ENCODE measurements at places on chromosomes 5 and 9. TPM values are rescaled to one million over a fixed set of nuclear protein-coding genes. Genes with fewer than 3 reads are reported as not detected.

Gene CCDC152
- polyA plus RNA-seq = 5.6 TPM

Gene CAPSL
- not detected for polyA plus RNA-seq

Gene WNT8A
- not detected for polyA plus RNA-seq

Gene SYNPO
- polyA plus RNA-seq = 3.9 TPM

Gene CDH6
- polyA plus RNA-seq = 0.67 TPM

Gene SHOC1
- 0.13 TPM for polyA plus RNA-seq

Gene PLPP7
- 0.18 TPM for polyA plus RNA-seq

Gene BTNL8
- 0.49 TPM for polyA plus RNA-seq

Gene CCL28
- 1.2 TPM for polyA plus RNA-seq

- no peaks in the 10 kb centered on the region for H3K27me3 ChIP-seq
- no peak overlapping the region for H3K27ac ChIP-seq
- no peaks in the 10 kb centered on the region for H3K36me3 ChIP-seq
- H3K4me1 ChIP-seq = peaks cover 4% of the 10 kb centered on the region
- no peak overlapping the region for H3K4me3 ChIP-seq
These were observed 18.8 kb downstream of the PTAR1 start for GRCh38 chr9:69740872-69741505.

- H3K4me3 ChIP-seq = no peak overlapping the region
- H3K27ac ChIP-seq = no peak overlapping the region
- no peaks in the 10 kb centered on the region for H3K4me1 ChIP-seq
- H3K27me3 ChIP-seq = no peaks in the 10 kb centered on the region
- DNase-seq = no peak
- no peaks in the 10 kb centered on the region for H3K36me3 ChIP-seq
These were observed 95.5 kb upstream of the RAPGEF1 start for GRCh38 chr9:131835151-131835910.

DNA sequence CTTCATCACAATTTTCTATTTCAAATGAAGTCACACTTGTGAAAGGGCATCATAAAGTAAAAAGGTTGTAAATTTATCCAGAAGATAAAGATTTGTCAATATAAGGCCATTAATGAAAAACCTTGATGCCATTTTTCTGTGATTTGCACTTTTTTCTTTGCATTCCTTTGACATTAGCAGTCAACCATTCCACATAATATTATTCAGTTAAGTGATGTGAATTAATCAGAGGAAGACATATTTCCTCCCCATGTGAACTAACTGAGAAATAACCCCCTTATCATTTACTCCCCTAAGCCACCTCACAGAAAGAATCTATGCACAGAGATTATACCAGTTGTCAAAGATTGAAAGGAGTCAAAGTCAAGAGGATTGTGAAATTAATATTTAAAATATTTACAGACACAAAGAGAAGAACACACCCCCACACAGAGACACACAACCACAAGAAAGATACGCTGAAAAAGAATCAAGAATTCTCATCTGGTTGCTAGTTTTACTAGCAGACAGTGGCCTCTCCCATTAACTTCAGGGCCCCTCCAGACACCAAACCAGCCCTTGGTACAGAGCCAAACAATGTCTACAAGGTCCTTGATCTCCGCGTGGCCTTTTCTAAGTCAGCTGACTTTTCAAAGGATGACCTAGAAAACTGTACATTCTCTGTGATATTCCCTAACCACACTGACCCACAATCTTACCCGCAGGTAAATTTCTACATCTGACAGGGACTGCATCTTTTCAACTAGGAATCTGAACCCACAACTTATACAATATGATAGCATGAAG, 29.5 kb downstream of the GNAQ start:
- no peaks in the 10 kb centered on the region for H3K27me3 ChIP-seq
- no peaks in the 10 kb centered on the region for H3K36me3 ChIP-seq
- no peak for DNase-seq
- H3K4me1 ChIP-seq = peaks cover 40% of the 10 kb centered on the region
- no peak overlapping the region for H3K27ac ChIP-seq
- H3K4me3 ChIP-seq = no peak overlapping the region

DNA sequence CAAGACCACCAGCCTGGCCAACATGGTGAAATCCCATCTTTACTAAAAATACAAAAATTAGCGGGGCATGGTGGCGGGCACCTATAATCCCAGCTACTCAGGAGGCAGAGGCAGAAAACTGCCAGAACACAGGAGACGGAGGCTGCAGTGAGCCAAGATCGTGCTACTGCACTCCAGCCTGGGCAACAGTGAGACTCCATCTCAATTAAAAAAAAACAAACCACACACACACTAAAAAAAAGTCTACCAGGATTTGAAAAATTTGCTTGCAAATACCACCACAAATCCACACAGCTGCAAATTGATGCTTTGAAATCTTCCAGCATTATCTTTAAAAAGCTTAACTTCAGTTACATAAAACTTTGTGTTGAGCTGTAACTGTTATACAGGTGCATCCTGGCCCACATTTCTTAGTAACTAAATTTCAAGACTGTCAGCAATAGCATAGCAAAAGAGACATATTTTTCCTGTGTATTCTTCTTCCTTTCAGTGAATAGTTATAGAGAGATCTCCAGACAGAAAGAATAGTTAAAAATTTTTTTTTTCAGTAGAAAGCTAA, 6.8 kb downstream of the CHD1 start:
- DNase-seq = no peak
- H3K27me3 ChIP-seq = no peaks in the 10 kb centered on the region
- no peak overlapping the region for H3K27ac ChIP-seq
- no peaks in the 10 kb centered on the region for H3K36me3 ChIP-seq
- no peak overlapping the region for H3K4me3 ChIP-seq

- H3K27me3 ChIP-seq = no peaks in the 10 kb centered on the region
- no peaks in the 10 kb centered on the region for H3K36me3 ChIP-seq
- no peaks in the 10 kb centered on the region for H3K4me1 ChIP-seq
- H3K27ac ChIP-seq = no peak overlapping the region
- DNase-seq = no peak
- H3K4me3 ChIP-seq = no peak overlapping the region
These were observed 195.8 kb downstream of the EFNA5 start for GRCh38 chr5:107474716-107475489.

DNA sequence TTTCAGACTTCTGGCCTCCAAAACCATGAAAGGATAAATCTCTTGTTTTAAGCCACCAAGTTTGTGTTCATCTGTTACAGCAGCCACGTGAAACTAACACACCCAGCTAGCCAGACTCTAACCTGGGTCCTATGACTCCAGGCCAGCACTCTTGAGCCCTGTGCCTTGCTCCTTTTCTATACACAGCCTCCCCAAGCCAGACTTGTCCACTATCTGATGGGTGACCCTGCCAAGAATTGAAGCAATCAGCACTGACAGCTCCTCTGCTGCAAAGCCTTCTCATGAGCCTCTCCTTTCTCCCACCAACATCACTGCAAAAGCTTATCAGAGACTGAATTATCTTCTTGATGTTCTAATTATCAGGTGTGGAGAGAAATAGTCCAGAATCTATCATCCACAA, 41.4 kb downstream of the SIL1 start:
- no peaks in the 10 kb centered on the region for H3K4me1 ChIP-seq
- no peak overlapping the region for H3K4me3 ChIP-seq
- no peak overlapping the region for H3K27ac ChIP-seq
- H3K27me3 ChIP-seq = no peaks in the 10 kb centered on the region

DNA sequence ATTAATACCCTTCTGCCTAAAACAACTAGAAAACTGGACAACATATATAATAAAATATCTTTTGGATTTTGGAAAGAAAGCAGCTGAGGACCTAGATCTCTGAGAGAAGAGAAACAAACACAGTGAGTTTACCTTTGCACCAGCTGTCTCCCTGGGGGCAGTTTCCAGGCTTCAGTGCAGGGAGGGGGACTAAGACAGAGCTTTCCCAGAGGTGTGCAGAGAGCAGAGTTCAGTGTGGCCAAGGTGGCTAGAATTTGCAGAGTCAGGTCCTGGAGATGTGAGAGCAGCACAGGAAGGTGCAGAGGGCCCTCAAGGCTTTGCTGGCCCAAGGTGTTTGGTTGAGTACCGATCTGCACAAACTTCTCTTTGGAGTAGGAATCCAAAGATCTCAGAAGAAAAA, 26.3 kb upstream of the PTPDC1 start:
- no peaks in the 10 kb centered on the region for H3K4me1 ChIP-seq
- no peak overlapping the region for H3K4me3 ChIP-seq
- DNase-seq = no peak
- no peaks in the 10 kb centered on the region for H3K36me3 ChIP-seq

- H3K27me3 ChIP-seq = no peaks in the 10 kb centered on the region
- DNase-seq = peak; percentile 83
- H3K4me3 ChIP-seq = no peak overlapping the region
- no peaks in the 10 kb centered on the region for H3K4me1 ChIP-seq
These were observed 1.9 kb upstream of the CRB2 start for GRCh38 chr9:123353984-123354591.

GRCh38 chr9:129949821-129950220, 93.2 kb downstream of the FNBP1 start:
- no peak overlapping the region for H3K27ac ChIP-seq
- H3K4me1 ChIP-seq = no peaks in the 10 kb centered on the region
- no peak for DNase-seq
- no peak overlapping the region for H3K4me3 ChIP-seq
- H3K27me3 ChIP-seq = no peaks in the 10 kb centered on the region

DNA sequence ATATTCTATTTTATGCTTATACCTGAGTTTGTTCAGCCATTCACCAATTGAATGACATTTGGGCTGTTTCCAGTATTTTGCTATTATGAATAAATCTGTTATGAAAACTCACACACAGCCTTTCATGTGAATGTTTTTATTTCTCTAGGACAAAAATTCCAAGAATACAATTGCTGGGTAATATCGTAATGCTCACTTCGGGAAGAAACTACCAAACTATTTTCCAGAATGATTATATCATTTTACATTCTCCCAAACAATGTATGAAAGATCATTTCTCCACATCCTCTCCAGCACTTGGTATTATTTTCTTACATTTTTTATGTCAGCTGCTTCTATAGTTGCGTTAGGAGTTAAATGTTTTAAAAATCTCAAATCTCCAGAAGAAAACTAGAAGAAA, 58.3 kb upstream of the LHFPL2 start:
- DNase-seq = no peak
- no peak overlapping the region for H3K27ac ChIP-seq
- H3K4me1 ChIP-seq = no peaks in the 10 kb centered on the region
- H3K4me3 ChIP-seq = no peak overlapping the region
- H3K27me3 ChIP-seq = no peaks in the 10 kb centered on the region

- no peak overlapping the region for H3K4me3 ChIP-seq
- H3K27ac ChIP-seq = no peak overlapping the region
- H3K36me3 ChIP-seq = no peaks in the 10 kb centered on the region
- no peak for DNase-seq
These were observed 6.6 kb downstream of the PCDH12 start for GRCh38 chr5:141951332-141951781.

DNA sequence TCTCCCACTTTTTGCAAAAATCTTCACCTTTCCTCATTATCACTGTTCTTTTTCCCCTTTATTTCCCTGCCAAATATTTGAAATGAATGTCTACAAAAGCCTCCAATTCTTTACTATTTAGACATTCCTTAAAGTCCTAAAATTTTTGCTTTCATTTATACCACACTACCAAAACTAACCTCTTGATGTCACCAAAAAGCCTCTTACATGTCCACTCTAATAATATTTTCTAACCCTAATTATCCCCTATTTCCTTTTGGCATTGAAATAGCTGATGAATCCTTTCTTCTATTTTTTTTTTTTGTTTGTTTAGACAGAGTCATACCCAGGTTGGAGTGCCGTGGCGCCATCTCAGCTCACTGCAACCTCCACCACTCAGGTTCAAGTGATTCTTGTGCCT, 32.3 kb upstream of the NRG2 start:
- H3K27me3 ChIP-seq = no peaks in the 10 kb centered on the region
- no peak for DNase-seq
- H3K27ac ChIP-seq = no peak overlapping the region
- H3K4me1 ChIP-seq = peaks cover 3% of the 10 kb centered on the region
- H3K36me3 ChIP-seq = no peaks in the 10 kb centered on the region

- no peaks in the 10 kb centered on the region for H3K4me1 ChIP-seq
- H3K27me3 ChIP-seq = no peaks in the 10 kb centered on the region
- no peak overlapping the region for H3K27ac ChIP-seq
These were observed 8.1 kb upstream of the IL17B start for GRCh38 chr5:149387081-149387631.

DNA sequence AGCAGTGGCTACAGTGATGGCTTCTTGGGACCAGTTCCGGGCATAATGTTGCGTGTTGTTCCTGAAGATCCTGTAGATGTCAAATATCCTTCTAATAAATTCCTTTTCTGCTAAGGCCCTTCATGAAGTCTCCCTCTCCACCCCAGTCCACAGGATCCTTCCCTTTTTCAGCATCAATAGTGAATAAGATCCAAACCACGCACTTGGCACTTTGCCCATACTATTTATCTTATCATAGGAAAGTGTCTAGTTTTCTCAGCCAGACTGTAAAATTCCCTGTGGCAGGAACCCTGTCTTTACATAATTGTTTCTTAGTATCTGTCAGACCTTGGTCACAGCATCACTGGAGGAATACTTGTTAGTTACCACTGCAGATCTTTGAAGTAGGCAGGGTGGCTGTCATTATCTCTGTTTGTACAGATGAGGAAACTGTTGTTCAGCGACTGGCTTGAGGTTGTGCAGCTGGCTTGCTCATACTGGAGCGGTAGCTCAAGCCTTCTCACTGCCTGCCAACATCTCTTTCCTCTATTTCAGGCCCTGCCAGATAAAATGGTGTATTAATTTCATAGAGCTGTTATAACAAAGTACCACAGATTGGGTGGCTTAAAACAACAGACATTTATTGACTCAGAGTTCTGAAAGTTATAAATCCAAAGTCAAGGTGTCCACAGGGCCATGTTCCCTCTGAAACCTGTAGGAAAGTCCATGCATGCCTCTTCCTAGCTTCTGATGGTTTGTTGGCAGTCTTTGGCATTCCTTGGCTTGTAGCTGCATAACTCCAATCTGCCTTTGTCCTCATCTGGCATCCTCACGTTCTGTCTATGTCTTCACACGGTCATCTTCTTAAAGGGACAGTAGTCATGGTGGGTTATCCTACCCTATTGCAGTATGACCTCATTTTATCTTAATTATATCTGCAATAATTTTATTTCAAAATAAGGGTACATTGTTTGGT, 33.5 kb upstream of the APC start:
- no peak overlapping the region for H3K27ac ChIP-seq
- no peaks in the 10 kb centered on the region for H3K36me3 ChIP-seq
- DNase-seq = no peak

- no peaks in the 10 kb centered on the region for H3K36me3 ChIP-seq
- H3K27ac ChIP-seq = no peak overlapping the region
- H3K27me3 ChIP-seq = no peaks in the 10 kb centered on the region
- H3K4me1 ChIP-seq = no peaks in the 10 kb centered on the region
These were observed 526.0 kb downstream of the MTRR start for GRCh38 chr5:8394965-8395364.

GRCh38 chr5:77319117-77319804, 108.8 kb downstream of the PDE8B start:
- no peak overlapping the region for H3K27ac ChIP-seq
- H3K36me3 ChIP-seq = no peaks in the 10 kb centered on the region
- no peak for DNase-seq
- H3K4me1 ChIP-seq = no peaks in the 10 kb centered on the region
- no peak overlapping the region for H3K4me3 ChIP-seq

DNA sequence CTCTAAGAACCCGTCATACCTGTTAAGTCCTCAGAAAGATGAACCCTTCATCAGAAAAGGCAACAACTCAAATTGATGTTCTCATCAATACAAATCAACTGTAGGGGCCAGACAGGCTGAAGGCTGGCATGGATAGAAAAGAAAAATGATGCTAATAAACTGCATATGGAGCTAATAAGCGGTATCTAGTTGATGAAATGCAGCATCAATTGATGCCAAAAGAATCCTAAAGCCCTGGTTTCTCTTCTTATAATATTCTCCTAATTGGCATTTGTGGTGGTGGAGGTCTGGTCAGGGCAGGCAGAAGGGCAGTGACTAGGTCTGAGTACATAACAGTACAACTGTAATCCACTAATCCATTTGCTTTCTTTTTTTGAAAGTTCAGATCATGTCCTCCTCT, 322.5 kb downstream of the SPOCK1 start:
- no peaks in the 10 kb centered on the region for H3K4me1 ChIP-seq
- H3K4me3 ChIP-seq = no peak overlapping the region
- no peaks in the 10 kb centered on the region for H3K36me3 ChIP-seq
- H3K27ac ChIP-seq = no peak overlapping the region
- no peak for DNase-seq
